Transverse colon (tissue), 4 donors: ENCODE measurements at places on chromosomes 3 and 15.

- no peak for DNase-seq
- no peaks in the 10 kb centered on the region for H3K27me3 ChIP-seq
Measured at GRCh38 chr3:166456286-166456685, 619.1 kb upstream of the BCHE start.

DNA sequence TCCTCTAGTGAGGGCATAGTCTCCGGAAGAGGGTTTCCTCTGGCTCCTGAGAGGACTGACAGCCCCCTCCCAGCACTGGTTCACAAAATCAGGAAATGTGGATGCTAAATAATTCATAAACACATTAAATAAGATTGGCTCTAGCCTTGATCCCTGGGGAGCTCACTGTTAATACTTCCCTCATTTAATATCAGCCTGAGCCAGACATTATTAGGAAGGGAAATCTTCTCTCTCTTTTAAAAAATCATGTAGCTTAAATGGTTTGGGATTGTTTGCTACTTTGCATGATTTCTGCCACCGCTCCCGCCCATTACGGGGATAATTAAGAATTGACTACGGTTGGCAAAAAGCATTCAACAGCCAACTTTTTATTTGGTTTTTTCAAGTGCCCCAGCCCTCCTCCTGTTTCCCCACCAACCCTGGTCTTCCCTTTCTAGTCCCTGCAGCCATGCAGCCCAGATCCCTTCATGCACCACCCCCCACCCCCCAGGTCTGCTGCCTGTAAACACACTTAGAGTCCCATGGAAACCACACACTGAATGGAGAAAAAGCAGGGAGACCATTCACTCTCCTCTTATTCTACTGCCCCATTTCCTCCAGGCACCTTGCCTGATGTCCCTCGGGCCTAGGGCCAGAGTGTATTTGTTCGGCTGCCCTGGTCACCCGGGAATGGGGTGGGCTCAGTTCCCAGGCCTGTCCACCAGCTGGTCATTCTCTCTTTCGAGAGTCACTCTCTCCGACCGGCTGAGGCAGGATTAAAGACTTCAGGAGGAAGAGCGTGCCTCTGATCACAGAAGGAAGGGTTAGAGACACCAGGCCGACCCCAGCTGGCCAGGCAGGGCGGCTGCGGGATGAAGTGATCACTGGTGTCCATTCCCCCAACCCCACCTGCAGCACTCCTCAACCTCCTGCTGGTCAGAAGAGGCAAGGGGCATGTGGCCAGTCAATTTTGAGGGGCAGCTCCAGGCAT, 45.1 kb downstream of the SEMA5B start:
- no peaks in the 10 kb centered on the region for H3K4me1 ChIP-seq
- no peak for DNase-seq
- H3K4me3 ChIP-seq, result no peak overlapping the region
- H3K27ac ChIP-seq, result no peak overlapping the region
- no peaks in the 10 kb centered on the region for H3K36me3 ChIP-seq

GRCh38 chr3:112407888-112408702, 75.1 kb downstream of the CD200 start:
- no peaks in the 10 kb centered on the region for H3K27me3 ChIP-seq
- no peak overlapping the region for H3K4me3 ChIP-seq
- H3K4me1 ChIP-seq, result peaks cover 29% of the 10 kb centered on the region
- DNase-seq, result no peak

- H3K27ac ChIP-seq, result peak overlapping the region; percentile 93
- H3K36me3 ChIP-seq, result no peaks in the 10 kb centered on the region
- no peak for DNase-seq
- peaks cover 58% of the 10 kb centered on the region for H3K4me1 ChIP-seq
- H3K27me3 ChIP-seq, result no peaks in the 10 kb centered on the region
Measured at GRCh38 chr3:50612970-50613846, 1.6 kb upstream of the CISH start.

DNA sequence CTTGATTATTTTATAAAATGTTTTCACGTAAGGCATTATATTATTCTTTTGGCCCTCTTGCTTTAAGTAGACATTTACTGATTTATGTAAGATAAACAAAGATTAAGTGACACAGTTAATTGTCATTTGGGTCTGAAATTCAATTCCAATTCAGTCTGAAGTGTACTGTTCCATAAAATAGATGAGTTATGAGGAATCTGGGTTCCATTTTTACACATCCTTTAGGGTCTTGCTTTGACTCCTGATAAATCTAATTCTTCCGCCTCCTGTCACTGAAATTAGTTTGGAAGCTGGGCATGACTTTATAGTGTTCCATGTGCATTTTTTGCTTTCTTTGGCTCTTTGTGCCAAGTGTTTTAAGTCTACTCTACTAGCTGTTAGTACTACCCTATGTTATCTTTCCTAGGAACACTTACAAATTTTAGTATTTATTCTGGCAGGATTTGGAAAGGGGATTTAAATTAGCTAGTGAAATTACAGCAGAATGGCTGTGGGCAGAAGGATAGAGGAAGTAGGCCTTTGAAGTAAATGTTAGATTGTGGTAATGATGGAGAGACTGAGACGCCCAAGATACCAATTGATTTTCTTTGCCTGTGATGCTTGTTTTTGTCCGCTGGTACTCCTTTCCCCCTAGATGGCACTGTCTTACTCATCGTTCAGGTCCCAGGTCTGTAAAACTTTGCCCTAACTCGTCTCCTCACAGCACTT, 14.3 kb downstream of the ARL8B start:
- peaks cover 21% of the 10 kb centered on the region for H3K4me1 ChIP-seq
- no peak for DNase-seq
- H3K27me3 ChIP-seq, result no peaks in the 10 kb centered on the region
- H3K4me3 ChIP-seq, result no peak overlapping the region
- no peaks in the 10 kb centered on the region for H3K36me3 ChIP-seq
- no peak overlapping the region for H3K27ac ChIP-seq
